T-helper 2 cell treated with Interferon-gamma antibody and Interleukin-4, amounts not matched to agents 100 ng/mL and 5 ng/mL, for 36 hours (primary cell): ENCODE measurements at places on chromosomes 12 and 14. TPM values are rescaled to one million over a fixed set of nuclear protein-coding genes. Genes with fewer than 3 reads are reported as not detected.

Gene GPR84
- 0.32 and 0.39 TPM in 2 replicates for total RNA-seq

Gene IGF1
- 0.41 and 0.75 TPM in 2 replicates for total RNA-seq

Gene ING4
- total RNA-seq: 20.7 and 21.3 TPM in 2 replicates

Gene OVCH1
- total RNA-seq: not detected in 2 replicates

Gene ENDOU
- 0.07 TPM in 1 of 2 replicates, not detected in the other for total RNA-seq

Gene KRT8
- 0.39 TPM in 1 of 2 replicates, not detected in the other for total RNA-seq

Gene DIO3
- total RNA-seq: not detected in 2 replicates

Gene TAS2R7
- not detected in 2 replicates for total RNA-seq

Gene TAS2R30
- total RNA-seq: 3.7 and 3.8 TPM in 2 replicates
